ENCODE measurements at places on chromosomes 13 and 19.
A peak's percentile ranks its signal among the peaks of the same experiment; 100 is the strongest.

DNA sequence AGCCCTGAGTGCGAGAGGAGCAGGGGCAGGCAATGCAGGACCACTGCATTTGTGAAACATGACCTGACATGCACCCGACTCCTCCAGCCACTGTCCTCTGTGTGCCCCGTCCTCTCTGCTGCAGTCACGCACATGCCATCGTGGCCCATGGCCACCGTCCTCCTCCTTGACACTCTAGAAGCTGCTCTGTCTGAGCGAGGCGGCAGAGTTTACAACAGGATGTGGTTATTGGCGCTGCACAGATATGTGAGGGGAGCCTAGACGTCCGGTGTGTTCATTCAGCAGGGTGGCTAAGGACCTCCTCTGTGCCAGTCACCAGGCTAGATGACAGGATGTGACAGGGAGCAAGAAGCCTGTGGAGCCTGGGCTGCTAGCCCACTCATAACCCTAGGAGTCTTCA is 277.8 kb downstream of the FOXO1 start:
- DNase-seq = peak; percentile 65

DNA sequence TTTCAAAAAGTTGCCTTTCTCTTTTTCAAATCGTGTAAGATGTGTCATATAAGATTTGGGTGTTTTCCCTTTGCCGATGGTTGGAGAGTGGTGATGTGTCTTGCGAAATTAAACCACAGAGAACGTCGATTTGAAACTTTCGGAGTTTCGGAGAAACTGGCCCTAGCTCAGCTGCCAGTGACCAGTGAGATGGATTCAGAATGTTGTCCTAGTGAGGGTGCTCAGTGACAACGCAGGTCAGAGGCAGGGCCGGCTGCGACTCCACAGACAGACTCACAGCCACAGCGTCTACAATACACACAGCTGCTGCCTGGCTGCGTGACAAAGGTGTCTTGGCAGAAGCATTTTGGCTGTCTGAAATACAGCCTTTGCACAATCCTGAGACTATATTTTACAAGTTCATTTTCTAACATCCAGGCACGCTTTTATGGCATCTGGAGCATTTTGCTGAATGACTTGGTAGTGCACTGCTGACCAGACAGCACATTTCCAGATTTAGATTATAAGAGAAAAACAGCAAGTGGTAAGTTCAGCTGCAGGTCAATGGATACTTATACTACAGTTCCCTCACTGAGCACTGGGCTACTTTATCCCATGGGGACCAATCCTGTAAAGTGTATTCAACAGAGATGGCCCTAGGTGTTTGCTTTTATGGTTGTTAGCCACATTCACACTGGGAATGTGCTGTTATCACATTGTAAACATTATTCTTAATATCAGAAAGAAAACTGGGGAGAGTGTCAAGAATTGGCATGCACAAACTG is 207.5 kb downstream of the KCNRG start:
- no peak for DNase-seq

DNA sequence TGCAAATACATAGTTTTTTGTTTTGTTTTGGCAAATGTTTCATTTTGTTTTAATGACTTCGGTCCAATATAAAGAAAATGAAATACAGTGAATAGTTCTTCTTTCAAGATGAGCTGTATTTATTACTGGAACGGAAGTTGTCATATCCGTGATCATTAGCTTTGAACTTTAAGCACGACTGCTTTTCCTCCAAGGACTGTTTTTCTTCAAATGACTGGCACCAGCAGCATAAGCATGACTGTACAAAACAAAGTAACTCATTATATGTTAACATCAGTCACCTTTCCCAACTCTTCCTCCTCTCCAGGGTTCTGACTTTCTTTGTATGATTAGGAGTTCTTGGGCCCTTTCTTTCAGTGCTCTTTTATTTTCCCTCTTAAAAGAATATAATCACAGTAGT is 20.5 kb downstream of the EDNRB start:
- DNase-seq = no peak

DNA sequence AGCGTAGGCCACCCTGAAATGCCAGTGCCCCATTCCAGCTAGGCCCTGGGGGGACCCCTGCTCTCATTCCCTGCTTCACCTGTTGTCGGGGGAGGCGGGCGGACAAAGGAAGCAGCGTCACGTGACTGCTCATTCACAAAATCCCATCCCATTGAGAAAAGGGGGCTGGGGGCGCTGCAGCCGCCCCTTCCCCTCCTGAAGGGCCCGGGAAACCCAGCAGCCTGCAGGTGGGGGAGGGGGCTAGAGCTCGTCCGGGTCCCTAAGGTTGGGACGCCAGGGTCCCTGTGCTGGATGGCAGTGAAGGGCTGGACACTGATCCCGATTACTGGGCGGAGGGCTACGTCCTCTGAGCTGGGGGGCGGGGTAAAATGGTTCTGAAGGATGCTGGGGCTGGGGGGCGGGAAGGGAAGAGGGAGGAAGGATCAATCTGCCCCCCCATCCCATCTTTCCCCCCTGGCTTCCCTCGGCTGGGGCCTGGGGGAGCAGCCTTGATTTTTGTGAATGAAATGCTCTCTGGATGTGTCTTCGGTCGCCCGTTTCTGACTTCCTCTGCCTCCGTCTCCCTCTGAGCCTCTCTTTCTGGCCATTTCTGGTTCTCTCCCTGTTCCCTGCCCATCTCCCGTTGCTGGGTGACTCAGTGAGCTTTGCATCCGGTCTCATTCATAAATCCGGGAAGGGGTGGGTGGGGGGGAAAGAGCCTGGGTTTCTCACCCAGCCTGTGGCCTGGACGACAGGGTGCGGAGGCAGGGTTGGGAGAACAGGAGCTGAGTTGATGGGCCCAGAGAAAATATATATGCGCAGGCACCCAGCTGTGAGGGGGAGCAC is 816 bp downstream of the SPRED3 start:
- no peak for DNase-seq

DNA sequence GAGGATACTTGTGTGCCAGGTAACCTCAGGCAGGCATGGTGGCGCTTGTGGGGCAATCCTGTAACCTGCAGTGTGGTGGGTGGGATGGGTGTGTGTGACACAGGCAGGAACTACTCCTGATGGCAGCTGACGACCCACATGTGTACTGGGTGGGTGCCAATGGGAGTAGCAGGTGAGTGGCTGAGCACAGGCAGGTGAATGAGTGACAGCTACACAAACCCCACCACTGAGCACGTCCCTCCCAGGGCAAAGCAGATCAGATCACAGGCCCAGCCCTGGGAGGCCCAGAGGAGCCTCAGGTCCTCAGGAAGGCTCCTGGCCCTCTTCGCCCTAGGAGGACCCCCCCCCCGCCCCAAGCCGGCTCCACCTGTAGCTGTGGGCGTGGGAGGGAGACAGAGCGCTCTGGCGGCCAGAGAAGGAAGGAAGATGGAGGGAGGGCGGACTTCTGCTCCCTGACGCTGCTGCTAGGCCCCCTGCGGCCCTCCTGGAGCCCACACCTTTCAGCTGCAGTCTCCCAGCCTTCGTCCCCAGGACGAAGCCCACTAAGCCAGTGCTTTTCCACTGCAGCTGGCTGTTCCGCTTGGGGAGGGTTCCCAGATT is 1.3 kb upstream of the ZNF181 start:
- DNase-seq = no peak

- DNase-seq = no peak
Measured at GRCh38 chr13:33217256-33217655, 68.3 kb downstream of the STARD13 start.

GRCh38 chr13:112160558-112160957 is 93.6 kb downstream of the SOX1 start:
- no peak for DNase-seq

Data from stimulated activated CD8-positive, alpha-beta memory T cell treated with anti-CD3 and anti-CD28 coated beads, Interleukin-4, amount 100 ng/mL, for 24 hours (primary cell).